M059J (cell line): ENCODE measurements at places on chromosomes 4 and X. TPM values are rescaled to one million over a fixed set of nuclear protein-coding genes. Genes with fewer than 3 reads are reported as not detected.

DNA sequence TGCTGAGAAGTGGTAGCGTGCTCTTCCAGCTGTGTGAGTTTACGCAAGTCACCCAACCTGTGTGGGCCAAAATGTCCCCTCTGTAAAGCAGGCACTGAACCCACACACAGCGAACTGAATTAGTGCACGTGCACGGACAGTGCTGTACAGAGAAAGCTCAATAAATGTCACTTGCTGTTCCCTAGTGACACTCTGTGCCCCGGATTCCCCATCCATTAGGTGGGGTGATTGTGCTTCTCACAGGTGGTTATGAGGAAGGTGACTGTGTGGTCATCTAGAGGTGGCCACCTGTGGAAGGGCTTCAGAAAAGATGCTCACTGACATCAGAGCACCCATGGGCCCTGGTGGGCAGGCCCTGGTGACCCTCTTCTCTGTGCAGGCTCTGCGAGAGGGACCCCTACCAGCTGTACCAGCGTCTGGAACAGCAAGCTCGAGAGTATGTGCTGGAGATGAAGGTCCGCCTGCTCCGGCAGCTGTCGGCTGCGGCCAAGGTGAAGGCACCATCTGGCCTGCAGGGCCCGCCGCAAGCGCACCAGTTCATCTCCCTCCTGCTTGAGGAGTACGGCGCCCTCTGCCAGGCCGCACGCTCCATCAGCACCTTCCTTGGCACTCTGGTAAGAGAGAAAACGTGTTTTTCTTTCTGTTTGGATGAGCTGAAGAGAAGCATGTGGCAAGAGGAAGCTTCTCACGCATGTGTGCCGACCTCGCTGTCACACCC, 94.3 kb downstream of the FAM193A start:
- DNase-seq: no peak

- no peak for DNase-seq
Observed at GRCh38 chr4:6155996-6156750, 44.2 kb downstream of the JAKMIP1 start.

Gene DMP1
- not detected in 2 replicates for total RNA-seq

DNA sequence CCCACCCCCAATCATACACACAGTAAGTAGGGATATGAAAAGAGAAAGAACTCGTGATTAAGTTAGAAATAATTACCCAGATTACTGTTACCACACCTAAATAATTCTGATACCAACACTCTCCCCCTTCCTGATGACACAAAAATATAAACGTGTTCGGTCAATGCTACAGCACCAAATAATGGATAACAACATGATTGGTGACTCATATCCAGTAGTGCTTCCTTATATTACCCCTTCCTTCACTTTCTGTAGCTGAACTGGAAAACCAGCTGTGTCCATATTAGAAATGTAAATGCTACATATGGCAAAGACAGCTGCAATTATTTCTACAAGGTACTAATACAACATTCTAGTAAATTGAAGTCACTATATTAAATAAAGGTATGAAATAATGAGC, 20.8 kb downstream of the EIF4E start:
- DNase-seq: no peak

DNA sequence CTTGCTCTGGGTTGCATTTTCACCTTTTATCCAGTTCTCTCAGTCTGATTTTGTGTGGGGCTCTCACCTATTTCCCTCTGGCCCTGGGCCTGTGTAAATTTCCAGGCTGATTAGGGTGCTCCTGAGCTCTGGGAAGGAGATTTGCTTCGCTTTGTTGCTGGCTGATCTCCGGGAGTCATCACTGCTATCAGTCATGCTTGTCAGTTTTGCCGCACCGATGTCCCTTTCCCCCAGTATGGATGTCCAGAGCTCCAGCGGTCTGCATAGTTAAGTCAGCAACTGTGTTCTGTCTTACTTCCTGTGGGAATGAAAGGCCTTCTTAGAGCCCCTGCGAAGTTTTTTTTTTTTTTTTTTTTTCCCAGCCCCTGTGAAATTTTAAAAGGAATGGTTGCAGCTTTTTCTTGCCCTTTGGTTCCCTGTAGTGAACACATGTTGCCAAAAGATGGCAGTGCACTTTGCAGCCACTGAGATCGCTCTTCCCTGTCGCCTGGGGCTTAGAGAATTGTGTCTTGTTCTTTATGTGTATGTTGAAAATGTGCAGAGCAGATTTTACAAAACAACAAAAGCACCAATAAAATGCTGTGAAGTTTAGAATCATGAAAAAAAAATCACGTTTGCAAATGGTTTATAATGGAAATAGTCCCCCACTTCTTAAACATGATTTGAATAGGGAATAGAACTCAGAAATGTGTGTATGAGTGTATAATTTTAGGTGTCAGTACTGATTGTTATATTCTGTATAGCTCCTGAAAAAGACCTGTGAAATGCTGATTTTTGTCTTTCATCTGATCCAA, 109.1 kb upstream of the SLC4A4 start:
- peak; percentile 43 for DNase-seq

- no peak for DNase-seq
Observed at GRCh38 chr4:79466621-79467020, 58.6 kb upstream of the GK2 start.

DNA sequence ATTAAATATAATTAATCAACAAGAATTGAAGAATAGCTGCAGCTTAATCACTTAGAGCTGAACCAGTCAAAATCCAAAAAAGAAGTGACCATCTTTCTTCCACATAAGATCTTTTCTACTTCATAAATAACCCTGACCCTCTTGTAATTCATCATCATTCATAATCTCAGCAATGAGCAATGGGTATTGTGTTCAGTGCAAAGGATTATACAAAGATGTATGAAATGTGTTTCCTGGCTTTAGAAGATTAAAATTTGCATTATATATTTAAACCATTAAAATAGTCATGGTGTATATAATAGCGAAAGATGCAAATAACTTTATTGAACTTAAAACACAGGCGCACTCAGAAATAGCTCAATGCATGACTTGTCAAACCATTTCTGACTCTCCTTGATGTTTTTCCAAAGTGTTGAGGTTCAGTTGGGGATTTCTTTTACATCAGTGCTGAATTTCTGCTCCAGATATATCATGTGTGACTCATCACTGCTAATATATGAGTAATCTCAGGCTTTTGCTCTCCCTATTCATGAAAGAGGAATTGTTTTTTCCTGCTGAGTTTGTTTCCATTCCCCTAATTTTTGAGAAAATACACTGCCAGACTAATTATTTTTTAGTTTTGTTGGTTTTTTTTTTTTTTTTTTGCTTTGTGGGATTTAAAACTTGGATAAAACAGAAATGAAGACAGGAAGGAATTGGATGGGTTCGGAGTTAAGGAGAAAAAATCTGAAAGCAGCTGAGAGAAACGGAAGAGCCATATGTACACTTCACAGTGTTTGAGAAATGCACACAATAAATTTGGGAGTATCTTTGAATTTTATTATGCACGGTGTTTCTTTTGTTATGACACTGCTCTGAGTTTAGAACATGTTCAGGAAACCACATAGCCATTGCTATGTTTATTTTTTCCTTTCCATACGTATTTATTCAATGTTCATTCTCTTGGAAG, 290.1 kb upstream of the PCDH7 start:
- DNase-seq: peak; percentile 39

- no peak for DNase-seq
Observed at GRCh38 chr4:3708611-3709010, 57.6 kb upstream of the ADRA2C start.

DNA sequence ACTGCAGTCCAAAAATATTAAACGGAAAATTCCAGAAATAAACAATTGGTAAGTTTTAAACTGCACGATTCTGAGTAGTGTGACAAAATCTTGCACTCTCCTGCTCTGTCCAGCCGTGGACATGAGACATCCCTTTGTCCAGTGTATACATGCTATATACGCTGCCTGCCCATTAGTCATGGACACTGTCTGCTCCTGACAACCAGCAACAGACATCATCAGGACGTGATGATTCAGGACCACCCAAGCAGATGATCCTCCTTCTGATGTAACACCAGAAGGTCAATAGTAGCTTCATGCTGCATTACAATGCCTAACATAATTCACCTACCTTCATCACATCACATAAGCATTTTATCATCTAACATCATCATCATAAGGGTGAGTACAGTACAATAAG, 36.3 kb downstream of the ATRX start:
- DNase-seq: peak; percentile 13

Gene MID1
- 30.9 and 44.1 TPM in 2 replicates for total RNA-seq
